IMR-90 (cell line): ENCODE measurements at places on chromosomes 3 and 15. TPM values are rescaled to one million over a fixed set of nuclear protein-coding genes. Genes with fewer than 3 reads are reported as not detected.

- DNase-seq = peak; percentile 56
Observed at GRCh38 chr3:109806929-109807328, 469.6 kb upstream of the DPPA4 start.

GRCh38 chr3:194458131-194458530 lies 28.7 kb downstream of the ATP13A3 start:
- DNase-seq = no peak

GRCh38 chr15:70261083-70261482 lies 163.4 kb upstream of the TLE3 start:
- DNase-seq = no peak

Gene PLAAT1
- 0.54 and 0.56 TPM in 2 replicates for total RNA-seq

DNA sequence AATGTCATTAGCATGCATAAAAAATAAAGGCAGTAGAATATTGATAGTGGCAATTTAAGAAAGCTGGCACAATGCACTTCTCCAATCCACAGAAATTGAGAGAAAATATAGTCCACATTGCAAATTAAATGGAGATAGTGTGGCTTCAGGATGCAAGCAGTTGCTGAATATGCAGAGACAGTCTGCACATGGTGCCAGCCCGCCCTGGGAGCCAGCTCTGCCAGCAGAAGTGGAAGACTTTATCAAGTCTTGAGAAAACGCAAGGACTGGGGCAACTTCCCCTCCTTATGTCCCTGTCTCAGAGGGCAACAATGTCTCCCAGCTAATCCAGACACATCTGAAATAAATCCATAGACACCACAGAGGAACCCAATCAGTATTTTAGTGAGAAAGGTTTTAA lies 57.2 kb downstream of the MB21D2 start:
- no peak for DNase-seq

- no peak for DNase-seq
Observed at GRCh38 chr3:18077128-18077840, 334.9 kb upstream of the TBC1D5 start.

GRCh38 chr3:8416965-8417364 lies 84.7 kb upstream of the LMCD1 start:
- DNase-seq = peak; percentile 12

Gene CPA3
- total RNA-seq = 0.28 TPM in 1 of 2 replicates, not detected in the other

DNA sequence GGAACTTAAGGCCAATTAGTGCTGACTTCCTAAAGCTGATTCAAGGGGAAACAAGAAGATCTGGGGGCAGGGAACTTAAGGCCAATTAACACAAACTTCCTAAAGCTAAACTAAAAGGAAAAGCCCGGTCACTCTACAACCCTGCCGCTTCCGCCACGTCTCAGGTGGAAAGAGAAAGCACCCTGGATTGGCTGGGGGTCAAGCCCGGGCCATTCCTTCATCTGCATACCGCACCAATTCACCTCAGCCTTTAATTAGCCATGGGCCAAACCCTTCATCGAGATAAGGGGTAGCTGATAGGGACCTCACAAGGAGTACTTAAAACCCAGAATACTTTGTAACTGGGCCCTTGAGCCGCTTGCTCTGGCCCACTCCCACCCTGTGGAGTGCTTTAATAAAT lies 14.4 kb downstream of the TMPRSS7 start:
- DNase-seq = no peak

Gene CCR8
- total RNA-seq = not detected in 2 replicates

DNA sequence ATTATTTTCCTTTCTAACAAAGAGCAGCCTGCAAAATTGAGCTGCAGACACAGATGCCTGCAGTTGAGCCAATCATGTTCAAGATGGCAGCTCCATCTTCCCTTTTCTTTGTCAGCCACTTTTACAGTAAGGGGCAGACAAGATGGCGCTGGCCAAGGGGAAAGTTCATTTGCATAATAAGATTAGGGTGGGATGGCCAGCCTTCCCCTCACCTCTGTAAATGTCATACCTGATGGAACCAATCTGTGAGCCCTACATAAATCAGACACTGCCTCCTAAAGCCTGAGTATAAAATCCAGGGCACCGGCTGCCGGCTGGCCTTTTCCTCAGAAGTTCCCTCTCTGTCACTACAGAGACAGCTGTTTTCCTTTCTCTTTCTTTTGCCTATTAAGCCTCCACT lies 15.8 kb downstream of the PATL2 start:
- no peak for DNase-seq

Gene GP5
- under 0.01 TPM in 2 replicates for total RNA-seq

DNA sequence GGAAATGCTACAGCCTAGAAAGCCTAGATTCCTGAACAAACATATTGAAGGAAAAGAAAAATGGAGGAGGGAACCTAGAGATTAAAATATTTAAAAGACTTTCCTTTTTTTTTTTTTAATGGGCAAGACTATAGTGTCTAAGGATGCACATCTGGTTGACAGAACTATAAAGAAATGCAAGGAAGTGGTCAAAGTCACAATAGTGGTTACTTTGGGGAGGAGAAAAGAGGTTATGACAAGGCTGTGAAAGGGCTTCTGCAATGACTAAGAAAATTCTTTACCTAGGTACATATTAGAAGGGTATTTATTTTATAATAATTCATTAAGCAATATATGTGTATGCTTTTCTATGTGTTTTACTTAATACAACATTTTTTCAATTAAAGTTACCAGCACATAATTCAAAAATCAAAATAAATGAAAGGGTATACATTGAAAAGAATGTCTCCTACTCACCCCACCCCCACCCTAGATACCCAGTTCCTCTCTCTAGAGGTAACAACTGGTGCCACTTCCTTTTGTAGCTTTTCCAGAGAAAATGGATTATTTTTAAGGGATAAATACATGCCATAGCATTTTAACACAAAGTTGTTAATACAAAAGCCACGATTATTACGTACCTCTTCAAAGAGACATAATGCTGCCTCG lies 70.1 kb downstream of the HERC1 start:
- DNase-seq = peak; percentile 39
